ENCODE measurements at places on chromosomes 1 and 21.

GRCh38 chr1:235074523-235075047, 54.1 kb downstream of the TOMM20 start:
- peak; percentile 75 for DNase-seq

- DNase-seq, result no peak
These were observed 661.1 kb downstream of the BRINP3 start for GRCh38 chr1:189816558-189816957.

GRCh38 chr1:244256086-244256676, 195.5 kb downstream of the ADSS2 start:
- DNase-seq, result no peak

DNA sequence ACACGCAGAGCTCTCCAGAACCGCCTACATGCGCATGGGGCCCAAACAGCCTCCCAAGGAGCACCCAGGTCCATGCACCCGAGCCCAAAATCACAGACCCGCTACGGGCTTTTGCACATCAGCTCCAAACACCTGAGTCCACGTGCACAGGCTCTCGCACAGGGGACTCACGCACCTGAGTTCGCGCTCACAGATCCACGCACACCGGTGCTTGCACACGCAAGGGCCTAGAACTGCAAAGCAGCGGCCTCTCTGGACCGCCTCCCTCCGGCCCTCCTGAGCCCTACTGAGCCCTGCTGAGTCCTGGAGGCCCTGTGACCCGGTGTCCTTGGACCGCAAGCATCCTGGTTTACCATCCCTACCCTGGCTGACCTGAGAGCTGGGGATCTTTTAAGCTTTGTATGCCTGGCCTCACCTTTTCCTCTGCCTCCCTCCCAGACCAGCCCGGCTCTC, 8.3 kb downstream of the OLIG2 start:
- DNase-seq, result no peak

- DNase-seq, result no peak
These were observed 40.0 kb upstream of the LRRC3 start for GRCh38 chr21:44415073-44416025.

- DNase-seq, result no peak
These were observed 60.8 kb downstream of the EDN2 start for GRCh38 chr1:41423511-41424191.

- no peak for DNase-seq
These were observed 275.2 kb upstream of the DPYD start for GRCh38 chr1:98196012-98196411.

DNA sequence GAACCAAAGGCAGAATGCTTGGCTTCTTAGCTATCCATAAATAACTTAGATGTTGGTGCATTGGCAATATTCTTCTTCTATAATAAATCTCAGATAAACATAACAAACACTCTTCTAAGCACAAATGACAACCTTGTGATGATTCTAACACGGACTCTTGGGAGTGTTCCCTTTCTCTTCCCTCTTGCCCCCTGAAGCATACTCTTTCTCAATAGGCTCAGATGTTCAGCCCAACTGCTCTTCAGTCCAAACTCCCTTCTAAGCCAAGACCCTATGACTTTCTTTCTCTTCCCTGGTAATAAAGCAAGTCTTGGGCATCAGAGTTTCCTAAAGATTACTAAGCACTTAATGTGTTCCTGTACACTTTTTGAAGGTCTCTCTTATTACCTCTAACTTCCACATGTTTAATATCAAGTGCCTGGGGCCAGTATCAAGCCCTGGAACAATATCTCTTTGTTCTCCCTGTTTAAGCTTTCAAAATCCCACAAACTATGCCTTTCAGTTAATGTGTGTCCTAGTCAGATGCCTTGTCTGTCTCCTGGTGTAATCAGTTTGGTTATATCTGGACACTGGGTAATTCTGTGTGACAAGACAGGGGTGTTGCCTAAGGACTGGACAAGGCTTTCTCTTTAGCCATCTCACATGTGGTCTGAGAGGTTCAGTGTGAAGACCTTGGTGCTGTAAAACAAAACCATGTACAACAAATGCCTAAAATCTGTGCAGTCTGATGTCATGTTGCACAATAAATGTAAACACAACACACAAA, 92.9 kb upstream of the IVNS1ABP start:
- no peak for DNase-seq

GRCh38 chr1:167056529-167057231, 33.5 kb downstream of the GPA33 start:
- DNase-seq, result no peak

- no peak for DNase-seq
These were observed 101.1 kb downstream of the JAK1 start for GRCh38 chr1:64865105-64865757.

DNA sequence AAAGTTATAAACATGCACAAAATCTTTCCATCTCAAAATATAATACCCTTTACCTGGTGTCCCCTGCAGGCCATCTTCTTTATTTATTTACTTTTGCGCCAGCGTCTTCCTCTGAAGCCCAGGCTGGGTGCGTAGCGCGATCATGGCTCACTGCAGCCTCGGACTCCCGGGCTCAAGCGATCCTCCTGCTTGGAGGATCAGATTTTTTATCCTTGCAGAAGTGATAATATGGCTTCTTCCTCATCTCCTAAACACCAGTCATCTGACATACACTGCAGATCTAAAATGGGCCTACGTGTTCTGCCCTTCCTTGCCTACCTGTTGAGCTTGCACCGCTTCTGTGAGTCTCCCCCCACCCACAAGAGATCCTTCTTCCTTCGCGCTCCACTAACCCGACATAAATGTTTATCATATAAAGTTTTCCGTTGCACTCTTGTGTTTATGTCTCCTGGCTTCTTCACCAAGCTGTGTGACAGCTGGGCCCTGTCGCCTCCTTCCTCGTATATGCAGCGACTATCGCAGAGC, 506 bp upstream of the SRP9 start:
- DNase-seq, result peak; percentile 27

DNA sequence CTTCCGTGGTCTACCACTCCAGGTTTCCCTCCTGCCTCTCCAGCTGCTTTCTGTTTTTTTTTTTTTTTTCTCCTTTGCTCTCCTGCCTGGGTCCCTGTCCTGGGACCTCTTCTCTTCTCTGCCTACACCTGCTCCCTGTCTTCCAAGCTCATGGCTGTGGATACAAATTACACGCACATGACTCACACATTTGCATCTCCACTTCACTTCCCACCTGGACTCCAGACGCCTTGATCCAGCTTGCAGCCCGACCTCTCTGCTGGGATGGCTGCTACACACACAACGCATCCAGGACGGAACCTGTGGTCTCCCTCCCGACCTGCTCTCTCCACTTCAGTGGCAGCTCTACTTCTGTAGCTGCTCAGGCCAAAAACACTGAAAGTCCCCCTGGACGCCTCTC, 44.4 kb upstream of the B3GALT5 start:
- no peak for DNase-seq

GRCh38 chr1:191857600-191857999, 300.7 kb upstream of the RGS18 start:
- no peak for DNase-seq

GRCh38 chr21:29696937-29697336, 242.9 kb downstream of the GRIK1 start:
- no peak for DNase-seq

DNA sequence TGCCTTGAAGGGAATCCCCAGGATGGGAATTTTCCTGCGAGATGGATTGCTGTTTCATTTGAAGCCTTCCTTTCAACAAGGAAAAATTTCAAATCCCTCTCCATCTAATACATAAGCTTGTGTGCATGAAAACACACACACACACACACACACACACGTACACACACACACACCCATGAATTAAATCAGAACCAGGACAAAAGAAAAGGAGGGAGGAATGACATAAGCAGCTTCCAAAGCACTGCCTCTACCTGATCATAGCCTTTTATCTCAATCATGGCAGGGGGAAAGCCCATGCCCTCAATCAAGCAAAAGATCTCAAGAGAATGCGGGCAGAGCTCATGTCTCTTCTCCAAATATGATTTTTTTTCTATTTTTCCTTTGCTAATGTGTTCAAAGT, 139.7 kb downstream of the SLC44A5 start:
- DNase-seq, result no peak

DNA sequence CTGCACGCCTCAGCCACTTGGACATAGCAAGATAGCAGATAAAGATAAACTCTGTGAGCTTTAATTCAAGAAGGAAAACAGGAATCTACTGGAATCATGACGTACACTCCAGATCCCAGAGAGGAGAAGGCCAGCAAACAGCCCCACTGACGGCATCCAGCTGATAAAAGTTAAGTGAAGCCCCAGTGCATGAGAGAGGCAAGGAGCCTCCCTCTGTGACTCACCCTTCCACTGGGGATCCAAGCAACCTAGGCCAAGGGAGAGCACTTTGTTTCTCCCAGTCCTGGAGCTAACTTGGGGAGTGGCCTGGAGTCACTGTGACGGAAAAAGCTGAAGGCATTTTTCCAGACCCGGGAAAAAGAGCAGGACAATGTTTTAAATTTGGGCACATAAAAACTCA, 270.0 kb downstream of the AKT3 start:
- DNase-seq, result no peak

- no peak for DNase-seq
These were observed 397.9 kb downstream of the HHAT start for GRCh38 chr1:210726621-210727020.

- no peak for DNase-seq
These were observed 32.2 kb downstream of the TMED5 start for GRCh38 chr1:93148001-93148400.

GRCh38 chr21:30164796-30165195, 1.8 kb downstream of the CLDN17 start:
- DNase-seq, result no peak

DNA sequence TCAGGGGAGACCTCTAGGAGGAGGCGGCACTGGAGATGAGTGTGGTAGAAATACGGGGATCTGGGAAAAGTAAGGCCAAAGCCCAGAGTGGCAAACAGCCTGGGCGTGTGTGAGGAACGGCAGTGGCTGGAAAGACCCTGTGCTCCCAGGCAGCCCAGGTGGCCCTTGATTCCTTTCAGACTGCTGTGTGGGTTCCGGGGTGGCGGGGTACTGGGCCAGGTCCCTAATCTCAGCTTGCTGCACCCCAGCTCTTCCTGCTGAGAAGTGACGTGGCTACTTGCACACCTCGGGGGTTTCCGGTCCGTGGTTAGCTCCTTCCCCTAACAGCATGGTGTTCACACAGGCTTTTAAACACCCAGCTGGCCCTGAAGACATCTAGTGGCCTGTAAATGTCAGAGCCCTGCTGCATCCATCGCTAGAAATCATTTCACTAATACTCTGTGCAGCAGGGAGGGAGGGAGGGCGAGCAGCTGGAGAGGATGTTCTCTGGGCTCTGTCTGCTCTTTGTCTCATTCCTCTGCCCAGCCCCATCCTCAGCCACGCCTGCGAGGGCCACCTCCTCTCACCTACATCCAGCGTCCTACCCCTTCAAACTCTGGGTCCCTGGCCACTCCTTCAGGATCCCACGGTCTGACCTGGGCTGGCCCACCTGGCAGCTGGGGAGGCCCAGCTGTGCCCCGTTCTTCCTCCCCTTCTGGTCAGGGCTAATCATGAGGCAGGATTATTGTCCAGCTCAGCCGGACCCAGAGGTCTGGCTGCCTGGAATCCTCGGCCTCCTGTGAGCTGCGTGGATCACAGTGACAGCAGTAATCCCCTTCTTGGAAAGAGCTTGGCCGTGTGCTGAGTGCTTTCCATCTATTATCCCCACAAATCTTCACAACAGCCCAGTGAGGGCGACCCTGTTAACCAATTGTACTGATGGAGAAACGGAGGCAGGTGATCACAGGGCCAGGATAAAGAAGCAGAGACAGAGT, 7.2 kb downstream of the ZDHHC18 start:
- no peak for DNase-seq

DNA sequence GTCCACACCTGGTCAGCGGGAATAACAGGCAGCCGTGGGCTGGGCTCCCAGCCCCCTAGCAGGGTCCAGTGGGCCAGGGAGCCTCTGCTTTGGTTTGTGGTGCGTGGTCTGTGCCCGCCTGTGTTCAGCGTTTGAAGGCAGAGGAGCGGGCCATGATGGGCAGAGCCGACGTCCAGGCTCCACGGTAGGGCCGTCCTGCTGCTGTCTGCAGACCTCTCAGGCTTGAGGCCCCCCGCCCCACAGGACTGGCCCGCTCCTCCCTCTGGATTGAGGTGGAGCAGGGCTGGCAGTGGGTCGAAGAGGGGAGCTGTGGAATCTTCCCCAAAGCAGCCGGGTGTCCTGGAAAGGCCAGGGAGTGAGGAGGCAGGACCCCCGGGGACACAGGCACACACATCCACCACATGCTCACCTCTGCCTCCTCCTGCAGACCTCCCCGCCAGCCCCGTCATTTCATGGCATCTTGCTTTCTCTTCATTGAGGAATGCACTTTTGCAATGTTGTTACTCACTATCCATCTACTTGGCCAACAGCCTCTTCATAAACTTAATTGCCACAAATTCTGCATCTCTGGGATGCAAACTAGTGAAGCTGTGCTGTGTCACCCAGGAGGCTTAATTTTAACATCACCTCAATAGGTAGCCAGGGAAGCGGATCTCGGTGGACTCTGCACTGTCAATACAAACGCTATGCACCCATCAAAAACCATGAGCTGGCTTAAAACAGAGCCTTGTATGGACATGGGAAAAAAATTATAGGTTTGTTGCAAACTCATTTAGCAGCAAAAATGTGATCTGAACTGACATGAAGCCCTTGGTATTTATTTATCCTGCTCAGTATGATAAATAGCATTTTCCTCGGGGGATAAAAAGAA, 85.9 kb downstream of the PDE9A start:
- DNase-seq, result no peak

GRCh38 chr1:109989506-109990301, 5.1 kb downstream of the AHCYL1 start:
- no peak for DNase-seq

- peak; percentile 84 for DNase-seq
These were observed 153.9 kb downstream of the PEX14 start for GRCh38 chr1:10628685-10629084.

GRCh38 chr21:17427157-17427556, 85.7 kb upstream of the CXADR start:
- DNase-seq, result no peak

- no peak for DNase-seq
These were observed 51.4 kb upstream of the GREM2 start for GRCh38 chr1:240663169-240663879.

GRCh38 chr1:47805921-47806361, 191.2 kb downstream of the TRABD2B start:
- no peak for DNase-seq

Data from lung microvascular endothelial cell (primary cell).